IMR-90 (cell line): ENCODE measurements at places on chromosomes 6 and 20. TPM values are rescaled to one million over a fixed set of nuclear protein-coding genes. Genes with fewer than 3 reads are reported as not detected.

Gene RNF114
- total RNA-seq: 44.6 and 49.7 TPM in 2 replicates

DNA sequence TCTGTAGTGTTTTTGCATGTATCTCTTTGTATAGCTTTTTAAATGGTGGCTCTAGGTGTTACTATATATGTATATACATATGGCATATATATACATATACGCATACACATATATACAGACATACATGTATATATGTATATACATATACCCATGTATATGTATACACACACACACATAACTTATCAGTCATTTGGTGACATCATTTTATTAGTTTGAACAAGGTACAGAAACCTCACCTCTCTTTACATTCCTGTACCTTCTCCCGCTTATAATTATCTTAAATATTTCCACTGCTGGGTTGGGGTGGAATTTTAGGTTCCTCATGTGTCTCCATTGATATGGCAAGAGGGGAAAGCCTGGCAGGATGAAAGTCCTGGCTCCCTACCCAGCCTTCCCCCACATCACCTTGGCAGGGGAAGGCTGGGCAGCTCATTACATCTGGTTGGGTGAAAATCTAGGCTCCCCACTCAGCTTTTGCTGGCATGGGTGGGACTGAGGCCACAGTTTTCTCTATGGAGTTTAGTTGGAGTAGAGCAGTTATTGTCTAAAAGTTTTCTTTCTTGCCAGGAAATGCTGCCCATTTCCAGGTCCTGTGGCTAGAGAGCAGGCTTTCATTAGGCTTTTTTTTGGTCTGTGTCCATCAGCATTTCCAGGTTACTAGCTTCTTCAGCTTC, 7.6 kb downstream of the GLO1 start:
- no peak for DNase-seq

DNA sequence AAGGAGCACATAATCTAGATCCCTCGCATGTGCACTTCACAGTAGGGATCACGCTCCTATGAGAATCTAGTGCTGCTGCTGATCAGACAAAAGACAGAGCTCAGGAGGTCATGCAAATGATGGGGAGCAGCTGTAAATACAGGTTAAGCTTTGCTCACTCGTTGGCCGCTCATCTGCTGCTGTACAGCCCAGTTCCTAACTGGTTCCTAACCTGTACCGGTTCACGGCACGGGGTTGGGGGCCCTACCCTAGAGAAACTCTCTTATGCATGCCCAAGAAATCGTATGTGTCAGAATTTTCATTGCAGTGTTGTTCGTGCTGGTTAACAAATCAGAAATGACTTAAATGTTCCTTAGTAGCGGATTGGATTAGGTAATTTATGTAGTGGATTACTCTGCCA, 116.1 kb downstream of the CDH26 start:
- DNase-seq: no peak

Gene PPP1R14C
- total RNA-seq: not detected in 2 replicates

- no peak for DNase-seq
These were observed 20.9 kb upstream of the GATA5 start for GRCh38 chr20:62496568-62497218.

Gene SFTA2
- total RNA-seq: not detected in 2 replicates

DNA sequence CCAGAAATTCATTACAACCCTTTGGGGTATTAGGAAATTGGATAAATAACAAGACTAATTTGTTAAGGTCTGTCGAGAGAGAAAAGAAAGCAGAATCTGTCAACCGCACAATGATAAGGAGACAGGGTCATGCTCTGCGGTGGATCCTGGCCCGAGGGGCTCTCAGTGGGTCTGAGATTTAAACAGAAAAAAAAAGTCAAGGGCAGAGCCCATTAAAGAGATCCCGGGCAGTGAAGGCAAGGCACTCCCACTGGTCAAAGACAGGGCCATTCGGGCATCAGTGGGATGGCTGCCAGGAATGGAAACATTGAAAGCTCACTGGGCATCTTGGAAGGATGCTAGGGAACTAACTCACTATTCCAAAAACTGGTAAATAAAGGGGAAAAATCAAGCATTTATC, 77.9 kb downstream of the GNAS-AS1 start:
- no peak for DNase-seq

Gene TRMT11
- total RNA-seq: 19.0 and 29.7 TPM in 2 replicates
